ENCODE measurements at places on chromosomes 16 and 17. TPM values are rescaled to one million over a fixed set of nuclear protein-coding genes. Genes with fewer than 3 reads are reported as not detected.

Gene GH1
- not detected for total RNA-seq

Gene SLC5A10
- total RNA-seq, result not detected

Gene KRTAP17-1
- total RNA-seq, result not detected

Gene TEKT5
- total RNA-seq, result 22.8 TPM

Gene CCL3
- total RNA-seq, result not detected

Gene CHST5
- 1.1 TPM for total RNA-seq

Gene CCP110
- 24.3 TPM for total RNA-seq

Gene SMIM5
- not detected for total RNA-seq

Gene GSDMA
- not detected for total RNA-seq

Gene SMIM36
- not detected for total RNA-seq

Gene FCSK
- 43.3 TPM for total RNA-seq

Gene OR4D1
- total RNA-seq, result not detected

Gene CRISPLD2
- 99.7 TPM for total RNA-seq

Gene ITGA2B
- 2.4 TPM for total RNA-seq

Gene KRTAP4-11
- not detected for total RNA-seq

Gene DLX4
- not detected for total RNA-seq

Gene KRTAP2-2
- not detected for total RNA-seq

Gene TBC1D3I
- total RNA-seq, result 5.8 TPM

Gene KRTAP3-1
- total RNA-seq, result not detected

Gene CACNG3
- not detected for total RNA-seq

Gene C16orf95
- total RNA-seq, result 0.55 TPM

Gene ATP1B2
- 0.45 TPM for total RNA-seq

Gene KRTAP9-9
- not detected for total RNA-seq

Gene SPATA22
- not detected for total RNA-seq

Gene AKTIP
- total RNA-seq, result 22.7 TPM

Gene PROCA1
- total RNA-seq, result 0.92 TPM

Gene TRPV2
- 24.8 TPM for total RNA-seq

Gene MYL11
- not detected for total RNA-seq

Gene SLC16A11
- total RNA-seq, result not detected

Gene ELOB
- 115 TPM for total RNA-seq

Gene SLFN11
- total RNA-seq, result 38.5 TPM

Gene ADAM11
- 1.7 TPM for total RNA-seq

Gene FOXJ1
- 1.3 TPM for total RNA-seq

Gene CRHR1
- total RNA-seq, result not detected

Gene UBALD1
- 6.8 TPM for total RNA-seq

Gene PRSS8
- total RNA-seq, result 5.8 TPM

Gene MARVELD3
- total RNA-seq, result 480 TPM

Gene KRT23
- not detected for total RNA-seq

Gene SDK2
- total RNA-seq, result 9.6 TPM

Gene MAP2K6
- not detected for total RNA-seq

Gene KLHL11
- 11.2 TPM for total RNA-seq

Gene HAS3
- total RNA-seq, result 1.2 TPM

Gene TRIM72
- under 0.01 TPM for total RNA-seq

Gene ZSCAN10
- not detected for total RNA-seq

Gene CLEC19A
- not detected for total RNA-seq

Gene PRKCB
- total RNA-seq, result 32.7 TPM

Gene SBK1
- total RNA-seq, result 0.89 TPM

Gene ABCA9
- total RNA-seq, result 5.9 TPM

Gene CHST4
- not detected for total RNA-seq

Data from stomach (tissue), 19 donors.